ENCODE measurements at places on chromosomes 3 and 15. TPM values are rescaled to one million over a fixed set of nuclear protein-coding genes. Genes with fewer than 3 reads are reported as not detected.
A peak's percentile ranks its signal among the peaks of the same experiment; 100 is the strongest.

DNA sequence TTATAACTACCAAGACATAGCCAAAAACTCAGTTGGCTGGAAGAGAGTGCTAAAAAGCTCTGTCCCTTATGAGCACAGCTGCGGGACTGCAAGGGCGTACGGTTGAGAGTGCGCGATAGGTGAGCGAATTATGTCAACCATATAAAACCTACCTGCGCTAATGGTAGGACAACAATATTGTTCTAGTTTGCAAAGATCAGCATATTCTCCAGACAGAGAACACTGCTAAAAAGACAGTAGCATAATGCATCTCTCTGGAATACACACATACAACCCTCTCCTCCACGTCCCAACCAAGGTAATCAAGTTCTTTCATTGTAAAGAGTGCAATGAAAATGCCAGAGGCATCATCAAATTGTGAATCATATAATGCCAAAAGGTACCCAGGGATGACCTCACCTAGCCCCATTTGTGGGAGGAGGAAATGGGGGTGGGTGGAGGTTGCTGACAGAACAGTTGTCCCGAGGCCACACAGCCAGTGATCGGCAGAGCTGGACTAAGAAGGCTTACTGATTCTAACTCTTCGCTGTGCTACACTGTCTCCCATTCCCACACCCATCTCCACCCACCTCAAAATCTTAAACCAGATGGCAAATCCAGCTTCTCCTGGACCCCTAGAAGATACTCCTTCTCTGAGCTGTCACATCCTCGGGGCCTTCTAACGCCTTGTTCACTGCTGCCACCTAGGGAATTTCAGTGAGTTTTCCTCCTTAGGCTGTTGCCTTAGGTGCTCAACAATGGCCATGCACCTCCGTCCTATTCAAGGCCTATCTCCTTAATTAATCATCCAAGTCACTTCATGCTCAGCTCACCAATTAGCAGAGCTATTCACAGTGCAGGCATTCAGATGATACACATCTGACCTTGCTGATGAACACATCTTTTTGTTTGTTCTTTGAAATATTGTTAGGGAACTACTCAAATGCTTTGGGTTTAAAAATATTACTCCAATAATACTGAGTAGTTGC, 60.7 kb downstream of the RPL22L1 start:
- DNase-seq: peak; percentile 49

GRCh38 chr15:88699861-88700260, 61.0 kb downstream of the ISG20 start:
- DNase-seq: no peak

DNA sequence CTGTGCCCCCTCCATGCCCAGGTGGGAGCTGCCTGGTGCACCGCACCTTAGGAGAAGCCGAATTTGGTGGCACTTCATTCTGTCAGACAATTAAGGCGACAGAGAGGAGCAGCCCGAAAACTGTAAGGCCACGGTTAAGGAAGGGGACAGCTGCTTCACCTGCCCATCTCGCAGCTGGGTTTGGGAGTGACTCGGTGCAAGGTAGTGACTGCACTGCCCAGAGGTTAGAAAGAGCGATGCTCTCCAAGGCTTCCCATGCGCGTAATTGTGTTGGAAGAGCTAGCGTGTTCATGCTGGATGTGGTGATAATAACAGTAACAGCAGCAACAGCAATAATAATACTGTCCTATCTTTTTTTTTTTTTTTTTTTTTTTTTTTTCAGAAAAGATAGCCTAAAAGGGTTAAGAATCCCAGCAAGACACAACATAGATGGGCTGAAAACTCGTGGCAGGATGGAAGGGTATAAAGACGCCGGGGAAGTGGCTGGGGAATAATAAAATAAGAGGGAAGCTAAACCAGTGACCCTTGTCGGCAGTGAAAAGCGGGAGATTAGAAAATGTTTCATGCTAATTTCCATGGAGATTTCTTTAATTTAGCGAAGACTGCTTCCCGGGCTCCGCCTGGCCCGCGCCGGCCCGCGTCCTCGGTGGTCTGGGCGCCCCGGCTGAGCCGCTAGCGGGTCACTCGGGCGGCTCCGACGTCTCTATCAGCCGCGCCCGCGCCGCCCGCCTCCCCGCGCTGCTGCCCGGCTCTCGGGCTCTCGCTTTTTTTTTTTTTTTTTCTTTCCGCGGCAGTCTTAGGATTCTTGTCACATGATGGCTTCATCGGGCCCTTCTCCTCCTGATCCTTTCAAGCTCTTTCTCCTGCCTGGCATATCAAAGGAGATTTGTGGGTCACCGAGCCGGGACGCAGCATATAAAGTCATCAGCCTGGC, 617.1 kb downstream of the NR2F2 start:
- DNase-seq: no peak

The GP5 gene
- total RNA-seq: 0.21 TPM

GRCh38 chr3:53597136-53597915, 102.9 kb downstream of the CACNA1D start:
- no peak for DNase-seq

GRCh38 chr3:116114586-116114985, 330.7 kb downstream of the LSAMP start:
- DNase-seq: no peak

DNA sequence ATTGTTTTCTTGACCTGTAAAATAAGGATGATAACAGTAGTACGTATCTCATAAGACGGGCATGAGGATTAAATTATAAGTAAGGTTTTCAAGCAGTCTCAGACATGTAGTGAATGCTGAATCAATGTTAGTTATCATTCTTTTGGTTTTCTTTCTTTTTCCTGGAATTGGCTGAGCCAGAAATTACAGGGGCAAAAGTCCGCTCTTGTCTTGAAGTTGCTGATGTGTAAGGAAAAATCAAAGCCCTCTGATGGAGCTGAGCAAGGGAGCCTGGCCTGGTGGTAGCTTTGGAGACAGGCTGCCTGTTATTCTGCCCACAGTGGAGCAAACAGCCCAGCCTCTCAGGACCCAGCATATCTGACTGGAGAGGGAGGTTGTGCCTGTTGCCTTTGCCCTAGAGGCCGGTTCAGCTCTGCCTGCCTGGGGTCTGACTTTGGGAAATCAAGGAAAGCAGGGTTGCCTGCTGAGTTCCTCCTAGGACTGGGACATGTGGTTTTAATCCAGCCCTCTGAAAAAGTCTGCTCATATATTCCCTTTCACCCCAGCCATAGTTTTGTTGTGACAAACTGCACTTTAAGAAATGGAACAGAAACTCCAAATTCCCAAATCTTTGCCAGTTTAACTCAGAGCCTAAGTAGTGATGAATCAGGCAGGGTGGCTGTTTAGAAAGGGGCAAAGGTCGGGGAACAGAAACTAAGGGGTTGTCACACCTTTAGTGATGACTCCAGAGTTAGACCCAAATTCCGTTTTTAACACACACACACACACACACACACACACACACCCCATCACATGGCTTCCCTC, 40.1 kb downstream of the GASK1A start:
- no peak for DNase-seq

The TMC3 gene
- 1.4 TPM for total RNA-seq

The USF3 gene
- 19.3 TPM for total RNA-seq

The DBR1 gene
- total RNA-seq: 17.3 TPM

The CCDC66 gene
- total RNA-seq: 49.9 TPM

DNA sequence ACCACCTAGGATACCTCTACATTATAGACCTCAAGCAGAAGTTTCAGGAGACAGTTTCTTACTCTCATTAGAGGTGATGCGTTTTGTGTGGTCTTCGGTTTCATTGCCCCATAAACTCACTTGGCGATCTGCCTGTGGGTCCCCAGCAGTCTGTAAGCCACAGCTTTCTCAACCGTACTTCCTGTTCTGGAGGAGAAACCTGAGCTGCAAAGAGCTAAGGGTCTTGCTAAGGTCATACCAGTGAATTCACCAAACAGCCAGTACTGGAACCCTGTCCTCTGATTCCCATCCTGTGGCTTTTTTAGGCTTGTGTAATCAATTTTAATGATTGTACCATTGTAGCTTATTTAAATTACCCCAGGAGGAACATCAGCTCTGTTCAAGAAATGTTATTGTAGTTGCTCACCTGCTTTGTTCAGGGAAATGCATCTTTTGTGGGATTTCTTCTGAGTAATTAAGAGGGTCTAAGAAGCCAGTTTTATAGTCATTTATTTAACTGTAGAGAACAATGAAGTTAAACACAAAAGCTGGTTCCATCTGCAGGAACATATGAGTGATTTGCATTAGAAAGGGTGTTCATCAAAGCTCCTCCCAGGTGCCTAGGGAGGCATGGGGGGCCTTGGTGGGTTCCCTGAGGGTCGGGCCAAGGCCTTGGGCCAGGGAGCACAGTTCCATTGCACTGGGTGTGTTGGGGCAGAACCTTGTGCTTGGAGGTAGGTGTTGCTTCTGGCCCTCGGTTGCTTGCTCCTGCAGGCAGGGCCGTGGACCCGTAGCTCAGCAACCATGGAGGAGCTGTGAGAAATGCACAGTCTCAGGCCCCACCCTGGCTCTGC, 69.6 kb downstream of the APBA2 start:
- peak; percentile 32 for DNase-seq

DNA sequence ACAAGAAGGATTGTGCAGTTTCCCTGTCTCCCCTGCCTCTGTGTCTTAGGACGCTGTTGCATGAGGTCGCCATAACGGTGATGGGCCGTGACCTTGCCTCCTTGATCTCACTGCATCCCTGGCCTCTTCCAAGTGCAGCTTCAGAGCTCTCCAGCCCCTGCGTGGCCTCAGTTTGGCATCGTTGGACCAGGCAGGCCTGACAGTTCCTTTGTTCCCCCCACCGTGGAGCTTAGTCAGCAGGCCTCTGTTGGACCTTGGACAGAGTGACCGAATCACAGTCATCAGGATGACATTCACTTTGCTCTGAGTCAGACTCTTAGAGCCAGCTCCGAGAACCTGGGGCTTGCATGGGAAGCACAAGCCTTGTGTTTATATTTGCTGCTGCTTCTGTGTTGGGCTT, 139.4 kb downstream of the OPA1 start:
- DNase-seq: no peak

GRCh38 chr3:99126316-99126715, 224.8 kb upstream of the DCBLD2 start:
- no peak for DNase-seq

DNA sequence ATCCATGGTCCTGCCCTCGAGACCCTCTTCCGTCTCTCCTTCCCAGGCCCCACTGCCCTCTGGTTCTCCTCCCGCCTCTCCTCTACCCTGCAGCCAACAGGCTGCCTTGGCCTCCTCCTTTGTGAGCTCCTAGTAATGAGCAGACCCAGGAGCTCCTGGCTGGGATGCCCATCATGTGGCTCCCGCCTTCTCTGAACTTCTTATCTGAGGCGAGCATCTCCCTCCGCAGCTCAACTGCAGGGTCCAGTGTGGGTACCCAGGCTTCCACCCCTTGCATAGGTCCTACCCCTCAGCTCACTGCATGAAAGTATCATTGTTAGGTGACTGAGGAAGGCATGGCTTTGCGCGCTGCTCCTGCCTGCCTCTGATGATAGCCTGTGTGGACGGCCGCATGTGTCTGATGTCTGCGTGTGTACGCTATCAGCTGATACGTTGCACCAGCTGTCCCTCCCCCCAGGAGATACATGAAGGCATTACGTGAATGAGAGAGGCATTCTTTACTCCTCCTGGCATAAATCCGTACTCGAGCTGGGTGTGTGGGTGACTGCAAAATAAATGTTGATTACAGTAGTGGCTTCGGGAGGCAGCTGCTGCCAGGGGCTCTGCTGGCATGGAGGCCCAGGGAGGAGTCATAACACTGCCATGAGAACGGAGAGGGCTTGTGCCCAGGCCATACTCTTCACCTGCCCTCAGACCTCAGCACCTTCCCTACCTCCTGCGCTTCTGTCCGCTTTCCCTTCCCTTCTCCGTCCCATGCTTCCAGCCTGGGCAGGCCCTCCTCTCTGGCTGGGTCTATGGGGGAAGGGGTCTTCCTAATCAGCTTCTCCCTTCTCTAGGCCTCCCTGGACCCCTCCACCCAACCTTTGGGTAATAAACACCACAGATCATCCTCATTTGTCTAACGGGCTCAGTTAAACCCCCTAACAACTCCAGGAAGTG, 48.8 kb downstream of the ZNF710 start:
- no peak for DNase-seq

DNA sequence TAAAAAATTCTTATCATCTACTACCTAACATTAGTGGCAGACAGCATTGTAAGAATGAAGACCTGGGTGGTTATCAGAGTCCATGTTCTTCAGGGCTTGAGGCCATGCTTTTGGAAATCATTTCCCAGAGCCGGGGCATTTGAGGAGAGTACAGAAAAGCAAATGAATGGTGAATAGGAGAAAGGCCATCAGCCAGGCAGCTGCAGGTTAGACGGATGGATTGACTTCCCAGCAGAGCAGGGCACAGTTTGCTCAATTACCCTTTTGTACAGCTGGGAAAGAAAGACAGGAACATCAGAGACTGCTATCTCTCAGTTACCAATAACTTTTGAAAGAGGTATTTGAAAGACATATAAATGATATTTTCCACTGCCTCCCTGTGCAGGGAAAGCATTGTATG, 135.6 kb downstream of the ALCAM start:
- no peak for DNase-seq

DNA sequence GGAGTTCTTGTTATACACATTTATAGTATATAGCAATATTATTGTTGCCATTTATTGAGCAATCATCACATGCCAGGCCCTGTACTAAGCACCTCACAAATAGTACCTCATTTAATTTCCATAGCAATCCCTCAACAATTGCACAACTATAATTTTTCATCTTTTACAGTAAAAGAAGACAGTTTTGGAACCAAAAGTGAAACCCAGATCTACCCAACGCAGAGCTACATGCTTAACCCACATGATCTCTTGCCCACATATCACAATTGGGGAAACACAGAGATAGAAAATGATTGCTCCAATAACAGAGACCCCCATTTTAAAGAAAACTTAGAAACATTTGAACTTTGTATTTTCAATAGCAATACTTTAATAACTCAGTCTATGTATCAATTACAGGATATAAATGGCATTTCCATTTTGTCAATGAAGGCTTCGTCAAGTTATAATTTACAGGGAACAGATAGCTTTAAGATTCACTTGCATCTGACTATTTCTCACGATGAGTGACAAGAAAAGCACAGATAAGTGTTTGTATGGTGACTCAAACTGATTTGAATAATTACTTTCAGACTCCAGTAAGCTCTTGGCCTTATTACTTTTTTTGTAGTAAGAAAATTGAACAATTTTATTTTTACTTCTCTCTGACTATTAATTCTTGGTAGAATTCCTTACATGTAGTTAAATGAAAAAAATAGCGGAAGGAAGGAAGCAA, 38.7 kb upstream of the CCDC50 start:
- no peak for DNase-seq

DNA sequence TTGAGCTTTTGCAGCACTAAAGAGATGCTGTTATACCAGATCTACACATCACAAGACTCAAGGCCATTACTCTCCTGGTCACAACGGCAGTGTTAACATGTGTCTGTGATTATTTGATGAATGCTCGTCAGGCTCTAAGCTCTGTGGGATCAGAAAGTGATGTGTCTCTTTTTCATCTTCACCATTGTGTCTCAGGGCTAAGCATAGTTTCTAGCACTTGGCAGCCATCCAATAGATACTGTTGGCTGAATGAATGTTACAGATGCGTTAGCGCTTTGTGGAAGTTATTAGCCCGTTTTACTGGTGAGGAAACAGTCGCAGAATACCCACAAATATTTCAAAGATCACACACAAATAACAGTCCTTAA, 1.2 kb upstream of the FAM81A start:
- no peak for DNase-seq

The GUCA1C gene
- not detected for total RNA-seq

GRCh38 chr3:8817486-8817885, 48.1 kb upstream of the OXTR start:
- no peak for DNase-seq

GRCh38 chr15:48695088-48695826, 49.7 kb upstream of the FBN1 start:
- no peak for DNase-seq
